ENCODE measurements at places on chromosomes 5 and 9.

GRCh38 chr5:116942622-116943021 is 368.0 kb upstream of the SEMA6A start:
- no peak for DNase-seq

DNA sequence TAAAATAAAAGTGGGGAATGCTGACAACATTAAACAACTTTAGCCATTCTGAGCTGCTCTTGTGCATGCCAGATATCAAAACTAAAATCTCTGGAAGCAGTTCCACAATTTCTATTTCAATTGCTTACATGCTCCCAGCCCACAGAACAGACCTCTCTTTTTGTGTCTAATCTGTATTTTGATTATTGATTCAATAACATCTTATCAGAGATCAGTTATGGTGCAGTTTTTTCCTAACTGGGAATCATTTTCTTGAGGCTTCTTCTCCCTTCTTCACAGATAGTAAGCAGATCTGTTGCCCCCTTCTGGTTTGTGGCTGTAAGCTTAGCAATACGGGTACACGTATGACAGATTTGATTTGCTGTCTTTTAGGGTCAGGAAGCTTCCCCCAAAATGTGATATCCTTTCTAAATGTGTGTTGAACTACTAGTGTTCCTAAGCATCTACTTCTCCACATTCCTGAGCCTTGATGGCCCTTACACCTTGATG is 39.4 kb downstream of the MRPS27 start:
- no peak for DNase-seq

- DNase-seq, result no peak
Measured at GRCh38 chr9:87300915-87301314, 196.8 kb upstream of the DAPK1 start.

GRCh38 chr9:13205824-13206223 is 73.7 kb downstream of the MPDZ start:
- no peak for DNase-seq

- DNase-seq, result peak; percentile 90
Measured at GRCh38 chr9:38026021-38026809, 42.8 kb downstream of the SHB start.

DNA sequence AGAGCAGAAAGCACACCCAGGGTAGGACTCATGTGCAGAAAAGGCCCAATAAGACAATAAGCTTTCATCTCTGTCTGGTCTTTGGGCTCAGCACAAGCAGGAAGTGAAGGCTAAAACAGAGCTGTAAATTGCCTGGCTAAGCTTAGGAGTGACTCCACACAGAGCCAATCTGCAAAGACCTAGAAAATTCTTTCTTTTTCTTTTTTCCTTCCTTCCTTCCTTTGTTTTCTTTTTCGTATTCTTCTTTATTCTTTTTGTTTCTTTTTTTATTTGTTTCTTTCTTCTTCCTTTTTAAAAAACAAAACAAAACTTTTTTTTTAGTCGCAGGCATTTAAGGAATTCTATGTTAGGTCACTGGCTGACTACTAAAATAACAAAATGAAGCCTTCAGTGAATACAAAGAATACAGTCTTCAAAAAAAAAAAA is 12.2 kb downstream of the SLC35A4 start:
- DNase-seq, result no peak

- no peak for DNase-seq
Measured at GRCh38 chr9:122446819-122447484, 30.8 kb downstream of the OR1J1 start.

DNA sequence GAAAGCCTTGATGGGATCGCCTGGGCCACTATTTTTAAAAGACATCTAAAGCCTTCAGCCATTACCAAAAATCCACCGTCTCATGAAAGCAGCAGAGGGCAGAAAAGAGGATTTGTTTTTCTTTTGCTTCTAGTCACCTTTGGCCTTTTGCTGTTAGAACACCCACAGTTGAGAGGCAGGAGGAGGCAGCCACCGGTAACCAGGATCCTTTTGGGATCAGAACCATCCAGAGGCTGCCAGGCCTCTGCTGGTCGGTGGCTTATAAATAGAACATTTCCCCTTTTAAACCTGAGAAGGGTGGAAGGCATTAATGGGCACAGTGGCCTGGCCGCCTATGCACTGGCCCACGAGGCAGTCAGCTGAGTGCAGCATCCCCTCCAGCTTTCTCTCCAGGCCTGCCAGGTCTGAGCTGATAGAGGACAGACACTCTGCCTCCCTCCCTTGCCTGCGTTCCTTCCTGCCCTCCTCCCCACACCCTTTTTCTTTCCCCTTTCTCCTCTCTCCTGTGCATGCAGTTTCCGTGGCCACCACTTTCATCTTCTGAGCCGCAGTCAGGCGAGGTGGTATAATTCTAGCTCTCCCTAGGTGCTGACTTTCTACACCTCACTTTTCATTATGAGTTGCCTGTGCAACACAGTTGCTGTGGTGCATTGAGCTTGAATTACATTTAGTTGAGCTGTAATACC is 253.4 kb downstream of the ARHGAP26 start:
- DNase-seq, result no peak

GRCh38 chr5:151862811-151863472 is 61.7 kb downstream of the GLRA1 start:
- DNase-seq, result no peak

GRCh38 chr5:171080186-171080938 is 218.5 kb downstream of the RANBP17 start:
- no peak for DNase-seq

- DNase-seq, result no peak
Measured at GRCh38 chr5:83219495-83219894, 142.1 kb downstream of the XRCC4 start.

GRCh38 chr9:98002808-98003207 is 19.7 kb downstream of the ANP32B start:
- no peak for DNase-seq

GRCh38 chr5:112351225-112351624 is 67.9 kb downstream of the EPB41L4A start:
- no peak for DNase-seq

DNA sequence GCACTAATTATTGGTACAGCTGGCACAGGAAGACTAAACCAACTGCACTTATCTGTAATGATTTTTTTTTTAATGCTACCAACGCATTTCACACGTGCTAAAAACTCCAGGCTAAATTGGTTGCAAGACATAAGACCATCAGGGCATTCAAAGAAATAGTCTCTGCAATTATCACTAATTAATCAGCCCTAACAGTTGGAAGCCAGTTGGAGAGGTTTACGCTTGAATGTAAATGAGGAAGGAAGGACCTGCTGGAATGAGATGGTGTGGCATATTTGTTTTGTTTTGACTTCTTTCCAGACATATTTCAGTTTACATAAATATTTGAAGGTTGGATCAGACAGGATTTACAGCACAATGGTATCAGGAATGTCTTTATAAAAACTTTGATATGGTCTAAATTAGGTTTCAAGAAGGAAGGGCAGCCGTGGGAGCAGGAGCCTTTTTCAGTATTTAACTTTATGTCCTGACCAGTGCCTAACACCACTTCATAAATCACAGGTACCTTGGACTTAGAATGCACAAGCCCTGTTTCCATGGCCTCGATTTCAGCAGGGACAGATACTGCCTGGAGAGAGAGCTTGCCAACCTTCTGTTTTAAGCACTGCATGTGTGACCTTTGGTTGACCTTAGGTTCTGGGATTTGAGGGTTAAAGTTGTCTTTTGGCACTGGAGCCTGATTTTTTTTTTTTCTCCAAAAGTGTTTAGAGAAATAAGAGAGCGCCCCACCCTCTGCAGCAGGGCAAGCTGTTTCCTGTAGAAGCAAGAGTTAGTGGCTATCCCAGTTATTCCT is 199.8 kb upstream of the MAP3K1 start:
- no peak for DNase-seq

DNA sequence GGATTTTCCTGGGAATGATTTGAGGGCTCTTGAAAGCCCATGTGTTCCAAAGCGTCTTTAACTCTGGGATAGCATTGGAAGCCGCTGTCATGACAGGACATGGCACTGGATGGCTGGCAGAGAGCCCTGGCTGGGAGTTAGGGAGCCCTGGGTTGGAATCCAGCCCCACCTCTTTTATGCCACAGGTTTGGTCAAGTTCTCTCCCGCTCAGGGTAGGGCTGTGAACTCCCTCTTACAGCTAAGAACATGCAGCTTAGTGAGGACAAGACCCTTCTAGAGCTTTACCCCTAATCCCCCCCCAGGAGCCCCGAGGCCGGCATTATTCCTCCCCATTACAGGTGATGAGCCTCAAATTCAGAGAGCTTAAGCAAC is 37.2 kb downstream of the OLFML2A start:
- no peak for DNase-seq

DNA sequence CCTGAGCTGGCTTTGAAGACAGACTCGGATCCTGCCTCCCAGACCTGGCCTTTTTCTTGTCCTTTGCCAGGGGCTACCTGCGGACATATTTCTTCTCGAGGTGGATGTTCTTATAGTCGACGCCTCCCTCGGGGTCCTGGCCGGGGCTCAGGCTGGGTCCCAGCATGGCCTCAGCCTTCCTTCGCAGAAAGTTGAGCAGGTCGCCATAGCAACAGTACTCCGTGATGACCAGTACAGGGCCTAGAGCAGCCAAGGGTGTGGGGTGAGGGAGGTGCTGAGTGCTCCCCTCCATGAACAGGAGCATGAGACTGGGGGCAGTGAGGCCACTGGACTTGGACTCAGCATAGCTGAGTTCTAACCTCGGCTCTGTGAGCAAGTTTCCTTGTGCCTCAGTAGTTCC is 26.7 kb downstream of the CSF1R start:
- DNase-seq, result no peak

DNA sequence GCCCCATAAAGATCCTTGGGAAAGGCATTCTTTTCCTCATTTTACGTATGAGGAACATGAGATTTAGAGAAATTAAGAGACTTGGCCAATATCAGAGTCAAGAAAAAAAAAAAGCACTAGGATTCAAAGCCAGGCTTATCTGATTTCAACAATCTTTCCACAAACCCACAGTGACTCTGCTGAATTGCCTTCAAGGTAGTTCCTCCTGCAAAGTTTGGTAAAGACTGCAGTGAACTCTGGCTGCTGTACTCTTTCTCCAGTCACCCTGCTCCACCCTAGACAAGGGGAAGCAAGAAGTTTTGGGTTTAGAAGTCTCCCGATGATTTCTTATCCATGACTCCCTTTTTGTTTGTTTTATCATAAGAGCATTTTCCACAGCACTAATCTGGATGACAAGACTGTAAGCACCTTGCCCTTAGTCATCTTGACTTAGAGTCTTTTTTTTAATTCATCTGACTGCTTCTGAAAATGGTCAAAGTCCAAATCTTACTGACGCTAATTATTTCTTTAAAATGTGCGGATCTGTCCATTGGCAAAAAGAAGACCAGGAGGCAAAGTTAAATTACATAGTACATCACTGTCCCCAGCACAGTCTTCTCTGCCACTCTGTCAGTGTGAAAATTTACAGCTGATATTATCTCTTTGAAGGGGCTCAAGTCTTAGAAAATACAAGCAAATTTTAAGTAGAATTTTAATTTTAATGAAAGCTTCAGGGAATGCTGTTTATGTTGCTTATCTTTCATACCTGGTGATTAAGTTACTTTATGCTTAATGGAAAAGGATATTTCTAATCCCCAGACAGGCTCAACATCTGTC is 180.1 kb downstream of the TTLL11 start:
- DNase-seq, result no peak

DNA sequence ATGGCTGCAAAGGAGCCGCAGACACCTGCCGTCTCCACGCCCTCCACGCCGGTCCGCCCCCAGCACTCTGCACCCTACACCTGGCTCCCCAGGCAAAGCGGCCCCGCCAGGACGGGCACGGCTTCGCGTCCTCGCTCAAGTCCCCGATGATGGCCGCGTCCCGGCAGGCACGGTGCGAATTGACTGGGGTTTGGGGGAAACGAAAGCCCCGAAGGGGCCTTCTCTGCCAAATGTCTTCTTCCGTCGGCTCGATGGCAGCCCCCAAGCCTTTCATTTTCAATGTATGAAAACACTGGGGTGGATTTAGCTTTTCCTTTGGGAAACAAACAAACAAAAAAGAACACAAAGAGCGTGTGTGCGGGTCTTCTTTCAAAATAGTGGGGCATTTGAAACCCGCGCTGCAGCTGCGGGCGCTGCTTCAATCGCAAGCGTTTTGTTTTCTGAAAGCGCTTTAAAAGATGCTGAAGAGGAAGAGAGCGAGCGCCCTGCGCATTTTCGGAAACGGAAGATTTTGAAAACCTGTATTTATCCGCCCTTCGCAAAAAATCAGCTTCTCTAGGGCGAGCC is 160.0 kb downstream of the RMI1 start:
- DNase-seq, result no peak

- no peak for DNase-seq
Measured at GRCh38 chr9:19698960-19699359, 89.9 kb downstream of the SLC24A2 start.

DNA sequence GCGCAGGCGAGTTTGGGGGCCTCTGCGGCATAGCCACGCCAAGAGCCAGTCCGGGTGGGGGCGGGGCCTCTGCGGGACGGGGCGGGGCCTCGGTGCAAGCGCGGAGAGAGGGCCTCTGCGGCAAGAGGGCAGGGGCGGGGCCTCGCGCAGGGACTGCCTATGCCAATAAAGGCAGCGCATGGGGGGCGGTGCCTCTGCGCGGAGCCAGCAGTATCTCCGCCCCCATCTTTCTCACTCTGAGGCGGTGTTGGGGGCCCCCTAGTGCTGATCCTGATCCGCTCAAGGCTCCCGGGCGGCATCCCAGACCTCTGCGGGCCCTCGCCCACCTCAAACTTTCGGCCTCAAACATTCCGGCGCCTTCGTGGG is 9.2 kb upstream of the GPRIN1 start:
- DNase-seq, result peak; percentile 41

GRCh38 chr5:68154119-68154857 is 61.3 kb upstream of the PIK3R1 start:
- no peak for DNase-seq

- DNase-seq, result no peak
Measured at GRCh38 chr9:98099898-98100297, 19.1 kb downstream of the TRIM14 start.

- no peak for DNase-seq
Measured at GRCh38 chr5:40627706-40628105, 52.0 kb upstream of the PTGER4 start.

GRCh38 chr9:91395553-91396471 is 27.8 kb downstream of the NFIL3 start:
- peak; percentile 78 for DNase-seq

- no peak for DNase-seq
Measured at GRCh38 chr5:153713943-153714342, 223.5 kb downstream of the GRIA1 start.

- DNase-seq, result no peak
Measured at GRCh38 chr9:98339987-98340800, 84.7 kb upstream of the TBC1D2 start.

DNA sequence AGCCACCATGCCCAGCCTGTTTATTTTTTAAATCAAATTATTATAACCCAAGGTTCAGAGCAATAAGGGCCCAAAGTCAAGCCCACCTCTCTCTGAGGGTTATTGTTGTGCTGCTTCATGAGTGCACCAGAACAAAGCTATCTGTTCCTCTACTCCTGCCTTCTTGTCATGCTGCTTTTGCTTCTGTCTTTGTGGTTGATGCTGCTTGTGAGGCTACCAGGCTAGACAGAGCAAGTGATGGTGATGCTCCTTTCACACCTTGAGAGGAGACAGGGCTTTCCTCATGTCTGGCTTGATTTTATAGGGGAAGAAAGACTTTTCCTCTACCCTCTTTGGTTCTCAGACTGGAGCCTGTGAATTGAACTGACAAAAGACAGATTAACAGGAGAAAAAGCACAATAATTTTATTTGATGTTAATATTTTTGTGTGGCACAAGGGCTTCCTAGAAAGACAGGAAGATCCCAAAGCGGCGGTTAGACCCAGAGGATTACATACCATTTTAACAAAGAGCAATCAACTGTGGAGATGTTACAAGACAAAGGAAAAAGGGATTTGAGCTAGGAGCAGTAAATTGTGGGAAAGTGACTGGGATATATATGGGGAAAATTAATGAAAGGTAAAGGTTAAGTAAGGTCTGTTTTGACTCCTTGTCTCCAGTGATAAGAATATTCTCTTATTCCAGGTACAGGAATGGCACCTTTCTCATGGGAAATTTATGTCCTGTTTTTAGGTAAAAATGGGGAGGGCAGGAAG is 4.4 kb upstream of the CD180 start:
- no peak for DNase-seq

All from non-pigmented ciliary epithelial cell (primary cell).